Immature natural killer cell (primary cell): ENCODE measurements at places on chromosomes 12 and 14.

DNA sequence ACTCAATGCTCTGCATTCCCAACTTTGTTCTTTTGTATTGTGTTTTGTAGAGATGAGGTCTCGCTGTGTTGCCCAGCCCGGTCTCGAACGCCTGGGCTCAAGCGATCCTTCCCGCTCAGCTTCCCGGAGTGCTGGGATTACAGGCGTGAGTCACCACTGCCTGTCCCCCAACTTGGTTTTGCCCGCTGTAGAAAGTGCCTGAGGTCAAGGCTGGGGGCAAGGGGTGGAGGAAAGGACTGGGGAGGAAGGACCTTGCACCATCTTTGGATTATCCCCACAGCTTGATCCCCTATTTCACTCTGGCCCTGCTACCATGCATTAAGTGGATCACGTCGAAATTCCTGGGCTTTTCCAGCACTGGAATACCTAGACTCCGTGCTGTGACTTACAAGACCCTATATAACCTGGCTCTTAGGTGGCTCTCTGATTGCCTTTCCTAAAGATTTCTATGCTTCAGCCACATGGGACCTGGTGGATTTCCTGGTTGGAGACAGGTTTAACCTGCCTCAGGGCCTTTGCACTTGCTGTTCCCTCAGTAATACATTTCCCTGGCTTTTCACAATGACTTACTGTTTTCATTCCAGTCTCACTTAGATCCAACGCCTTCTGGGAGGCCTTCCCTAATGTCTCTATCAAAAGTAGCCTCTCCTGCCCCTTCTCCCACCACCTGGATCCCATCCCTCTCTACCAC lies 608 bp upstream of the PIANP start:
- H3K4me3 ChIP-seq, result peak overlapping the region; percentile 62
- H3K27me3 ChIP-seq, result peaks cover 31% of the 10 kb centered on the region
- H3K4me1 ChIP-seq, result peaks cover 8% of the 10 kb centered on the region
- no peaks in the 10 kb centered on the region for H3K36me3 ChIP-seq

GRCh38 chr12:54038284-54038870 lies 5.5 kb downstream of the HOXC5 start:
- no peak overlapping the region for H3K27ac ChIP-seq
- DNase-seq, result no peak
- H3K4me1 ChIP-seq, result peaks cover 13% of the 10 kb centered on the region
- no peak overlapping the region for H3K4me3 ChIP-seq
- H3K36me3 ChIP-seq, result no peaks in the 10 kb centered on the region

DNA sequence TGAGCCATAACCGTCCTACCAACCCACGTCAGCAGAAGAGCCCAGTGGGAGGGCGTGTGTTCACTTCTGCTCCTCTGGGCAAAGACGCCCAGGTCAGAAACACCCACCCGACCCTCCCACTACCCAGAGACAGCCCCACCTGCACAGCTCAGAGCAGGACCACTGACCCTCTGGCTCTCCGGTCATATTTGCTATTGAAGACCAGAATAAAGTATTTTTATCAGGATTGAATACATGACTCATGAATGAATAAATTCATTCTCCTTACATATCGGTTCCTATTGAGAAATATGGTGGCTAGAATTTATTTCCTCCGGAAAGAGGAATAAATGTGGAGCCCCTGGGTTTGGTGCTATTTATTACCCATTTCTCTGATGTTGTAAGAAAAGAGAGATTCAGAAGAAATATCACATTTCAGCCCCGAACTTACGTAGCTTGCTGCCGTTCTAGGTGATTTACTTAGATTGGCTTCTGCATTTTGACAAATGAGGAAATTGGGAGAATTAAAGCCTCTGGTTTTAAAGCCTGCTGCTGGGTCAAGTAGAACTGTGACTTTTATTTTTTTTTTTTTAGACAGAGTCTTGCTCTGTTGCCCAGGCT lies 36.4 kb upstream of the P2RX7 start:
- H3K4me1 ChIP-seq, result peaks cover 50% of the 10 kb centered on the region
- H3K36me3 ChIP-seq, result peaks cover 3% of the 10 kb centered on the region
- H3K27me3 ChIP-seq, result peaks cover 4% of the 10 kb centered on the region
- no peak for DNase-seq
- peak overlapping the region; percentile 77 for H3K27ac ChIP-seq

- no peak overlapping the region for H3K4me3 ChIP-seq
- H3K27me3 ChIP-seq, result no peaks in the 10 kb centered on the region
- H3K4me1 ChIP-seq, result no peaks in the 10 kb centered on the region
Measured at GRCh38 chr12:61869796-61870195, 390.4 kb upstream of the USP15 start.

- no peaks in the 10 kb centered on the region for H3K4me1 ChIP-seq
- no peaks in the 10 kb centered on the region for H3K36me3 ChIP-seq
- H3K27me3 ChIP-seq, result no peaks in the 10 kb centered on the region
Measured at GRCh38 chr12:109815757-109816617, 17.2 kb downstream of the TRPV4 start.

DNA sequence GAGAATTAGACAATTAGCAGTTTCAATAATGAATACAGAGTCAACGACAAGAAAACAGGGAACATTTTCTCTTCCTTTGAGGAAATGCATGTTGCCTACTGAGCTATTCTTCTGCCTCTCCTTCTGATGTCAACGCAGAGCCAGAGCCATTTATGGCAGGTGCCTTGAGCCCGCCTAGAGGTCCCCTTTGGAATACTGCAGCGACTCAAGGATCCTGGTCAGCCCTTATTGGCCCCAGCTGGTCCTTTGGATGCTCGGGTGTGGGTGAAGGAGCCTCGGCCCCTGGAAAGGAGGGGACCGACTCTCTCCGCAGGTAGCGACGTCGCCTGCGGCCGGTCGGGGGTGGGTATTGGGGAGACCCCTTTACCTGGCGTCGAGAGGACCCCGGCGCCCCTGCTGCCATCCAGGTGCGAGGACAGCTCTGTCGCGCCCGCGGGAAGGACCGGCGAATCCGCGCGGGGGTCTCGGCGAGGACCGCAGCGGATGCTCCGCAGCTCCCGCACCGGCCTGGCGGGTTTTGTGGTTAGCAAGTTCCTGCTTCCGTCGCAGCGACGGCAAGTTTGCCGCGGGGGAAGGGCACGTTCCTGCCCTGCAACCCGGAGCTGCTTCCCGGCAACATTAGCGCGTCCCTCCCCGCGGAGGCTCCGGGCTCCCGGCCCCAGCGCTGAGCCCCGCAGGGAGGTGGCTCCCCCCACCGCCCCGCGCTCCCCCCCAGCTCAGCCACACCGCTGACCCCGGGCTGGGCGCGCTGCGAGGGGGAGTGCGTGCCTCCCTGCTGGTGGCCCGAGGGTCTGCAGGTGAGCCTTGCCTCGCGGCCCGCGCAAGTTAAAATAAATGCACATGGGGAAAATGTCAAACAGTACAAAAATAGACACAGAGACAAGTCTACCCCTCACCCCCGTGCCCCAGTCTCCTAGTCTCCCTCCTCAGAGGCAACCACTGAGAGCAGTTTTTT lies at the start of gene MANSC1:
Gene MANSC1 (minus strand): TSS at position 532 of the 955 bp plus-strand sequence. CDS start 6,928 bp downstream, outside the sequence.
- H3K4me1 ChIP-seq, result peaks cover 18% of the 10 kb centered on the region
- H3K27me3 ChIP-seq, result no peaks in the 10 kb centered on the region
- H3K27ac ChIP-seq, result peak within 1 kb of the TSS; percentile 77
- DNase-seq, result peak; percentile 51
- H3K36me3 ChIP-seq, result no peaks in the 10 kb centered on the region

GRCh38 chr14:72574715-72575114 lies 319.2 kb downstream of the DPF3 start:
- H3K4me1 ChIP-seq, result no peaks in the 10 kb centered on the region
- peaks cover 24% of the 10 kb centered on the region for H3K27me3 ChIP-seq
- H3K36me3 ChIP-seq, result no peaks in the 10 kb centered on the region
- DNase-seq, result no peak

DNA sequence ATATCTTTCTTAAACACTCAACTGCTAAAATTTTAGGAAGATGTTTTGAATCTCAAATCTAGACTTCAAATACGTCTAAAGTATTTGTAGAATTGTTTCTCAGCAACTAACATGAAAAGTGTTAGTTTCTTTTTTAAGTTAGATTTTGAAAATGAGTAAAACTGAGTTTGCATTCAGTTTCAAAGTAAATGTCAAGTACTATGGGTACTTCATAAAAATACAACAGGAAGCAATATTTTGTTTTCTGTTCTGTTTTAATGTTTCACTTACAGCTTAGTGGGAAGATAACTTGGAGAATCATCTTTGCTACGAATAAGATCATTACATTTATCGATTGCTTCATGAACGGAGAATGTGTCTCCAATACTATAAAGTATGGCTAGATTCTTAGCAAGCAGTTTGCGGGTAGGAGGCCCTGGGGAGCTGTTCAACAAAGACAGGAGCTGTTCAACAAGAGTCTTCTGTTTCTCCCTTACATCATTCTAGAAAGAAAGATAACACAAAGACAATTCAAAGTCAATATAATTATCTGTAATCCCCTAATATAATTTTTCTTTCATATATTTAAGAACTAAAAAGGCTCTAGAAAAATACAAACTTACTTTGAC lies 20.2 kb downstream of the HEATR5A start:
- H3K27me3 ChIP-seq, result no peaks in the 10 kb centered on the region
- no peak overlapping the region for H3K4me3 ChIP-seq
- no peaks in the 10 kb centered on the region for H3K4me1 ChIP-seq

DNA sequence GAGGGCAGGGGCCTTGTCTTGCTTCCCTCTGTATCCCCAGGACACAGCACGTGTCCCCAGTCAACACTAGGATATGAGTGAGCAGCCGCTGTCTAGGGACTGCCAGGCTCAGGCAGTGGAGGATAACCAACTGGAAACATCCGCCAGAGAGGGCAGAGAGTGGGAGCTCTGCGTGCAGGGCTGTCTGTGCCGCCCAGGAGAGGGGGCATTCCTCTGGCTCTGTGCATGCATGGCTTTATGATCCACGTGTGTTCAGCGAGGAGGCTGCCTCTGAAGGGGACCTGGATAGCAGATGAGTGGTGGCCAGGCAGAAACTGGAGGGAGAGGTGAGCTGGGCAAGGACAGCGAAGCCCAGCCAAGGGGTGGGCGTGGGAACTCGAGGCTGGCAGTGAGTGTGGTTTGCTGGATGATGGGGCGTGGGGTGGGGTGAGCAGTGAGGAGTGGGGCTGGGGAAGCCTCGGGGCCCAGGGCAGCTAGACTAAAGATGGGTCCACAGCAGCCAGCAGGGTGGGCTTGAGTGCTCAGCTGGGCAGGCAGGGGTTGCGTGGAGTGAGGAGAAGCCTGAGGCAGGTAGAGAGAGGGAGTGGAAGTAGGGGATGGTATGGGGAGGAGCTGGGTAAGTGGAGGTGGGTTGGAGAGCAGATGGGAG lies 72.9 kb downstream of the PRIMA1 start:
- DNase-seq, result no peak
- H3K27ac ChIP-seq, result no peak overlapping the region
- no peaks in the 10 kb centered on the region for H3K27me3 ChIP-seq
- no peaks in the 10 kb centered on the region for H3K4me1 ChIP-seq
- H3K36me3 ChIP-seq, result no peaks in the 10 kb centered on the region
- no peak overlapping the region for H3K4me3 ChIP-seq

DNA sequence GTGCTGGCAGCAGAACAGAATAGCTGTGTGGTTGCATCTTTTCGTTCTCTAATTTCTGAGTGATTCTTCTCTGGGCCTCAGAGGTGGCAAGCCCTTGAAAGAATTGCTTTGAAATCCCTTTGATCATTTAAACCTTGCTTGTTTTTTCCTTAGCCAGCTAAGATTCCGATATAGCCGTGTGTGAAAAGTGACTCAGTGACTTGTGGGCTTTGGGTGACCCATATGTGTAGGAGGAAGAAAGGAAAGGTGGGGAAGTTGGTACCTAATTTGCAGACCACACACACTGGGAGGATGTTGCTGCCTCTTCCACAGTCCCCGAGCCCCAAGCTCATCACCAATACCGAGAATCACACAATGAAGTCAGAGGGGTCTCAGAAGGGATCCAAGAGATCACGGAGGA lies 18.8 kb downstream of the SLC24A4 start:
- DNase-seq, result no peak
- no peaks in the 10 kb centered on the region for H3K4me1 ChIP-seq
- no peak overlapping the region for H3K27ac ChIP-seq
- no peaks in the 10 kb centered on the region for H3K36me3 ChIP-seq
- no peak overlapping the region for H3K4me3 ChIP-seq

DNA sequence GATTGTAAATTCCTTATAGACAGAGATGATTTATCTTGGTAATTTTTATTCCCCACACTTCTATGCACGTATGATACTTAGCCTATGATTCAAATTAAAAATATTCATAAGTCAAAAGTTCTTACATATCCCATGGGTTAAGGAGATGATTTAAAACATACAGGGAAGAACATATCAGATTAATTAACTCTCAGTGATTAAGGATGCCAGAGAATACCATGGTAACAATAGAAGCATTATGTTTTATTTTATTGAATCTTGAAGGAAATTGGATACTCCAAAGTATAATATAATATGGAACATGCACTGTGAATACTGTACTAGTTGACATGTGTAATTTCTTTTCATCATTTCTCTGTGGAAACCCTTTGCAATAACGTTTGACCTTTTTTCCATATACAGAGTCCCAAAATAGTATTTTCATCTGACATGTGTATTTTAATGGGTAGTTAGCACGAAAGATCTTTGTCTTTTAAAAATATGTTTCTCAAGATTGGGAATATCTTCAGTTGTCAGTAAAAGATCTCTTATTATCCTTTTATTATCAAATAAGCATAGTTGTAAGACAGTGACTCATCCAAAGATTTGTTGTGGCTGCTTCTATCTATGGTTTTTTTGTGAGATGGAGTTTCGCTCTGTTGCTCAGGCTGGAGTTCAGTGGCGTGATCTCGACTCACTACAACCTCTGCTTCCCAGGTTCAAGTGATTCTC lies 166.7 kb downstream of the RAD51B start:
- H3K27ac ChIP-seq, result no peak overlapping the region
- no peaks in the 10 kb centered on the region for H3K36me3 ChIP-seq
- H3K27me3 ChIP-seq, result no peaks in the 10 kb centered on the region
- H3K4me3 ChIP-seq, result no peak overlapping the region
- DNase-seq, result no peak

DNA sequence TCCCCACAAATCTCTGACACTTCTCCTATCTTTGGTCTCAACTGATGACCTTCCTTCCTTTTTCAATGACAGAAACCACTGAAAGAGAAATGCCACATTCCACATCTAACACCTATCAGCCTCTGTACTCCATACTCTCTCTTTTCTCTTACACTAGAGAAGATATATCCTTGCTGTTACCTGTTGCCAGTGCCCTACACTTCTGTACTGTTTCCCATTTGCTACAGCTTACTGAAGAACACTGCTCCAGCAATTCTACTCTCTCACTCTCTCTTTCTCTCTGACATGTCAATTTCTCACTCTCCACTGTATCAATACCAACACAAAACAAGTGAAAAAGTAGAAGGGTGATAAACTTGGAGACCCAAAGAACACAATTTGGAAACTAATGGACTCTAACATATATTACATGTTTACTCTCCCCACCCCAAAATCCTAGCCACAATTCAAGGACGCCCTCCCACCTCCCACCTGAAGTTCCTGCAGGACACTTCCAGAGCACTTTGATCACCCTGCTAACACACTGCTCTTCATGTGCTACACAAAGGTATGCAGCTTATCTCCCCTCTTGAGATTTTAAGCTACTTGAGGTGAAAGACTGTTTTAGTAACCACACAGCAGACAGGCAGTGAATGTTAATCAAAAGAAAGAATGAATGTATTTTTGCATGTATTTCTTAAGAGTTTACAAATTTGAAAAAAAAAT lies 95.0 kb downstream of the MED13L start:
- no peak for DNase-seq
- H3K27ac ChIP-seq, result no peak overlapping the region
- H3K36me3 ChIP-seq, result no peaks in the 10 kb centered on the region
